ELF-1 (cell line): ENCODE measurements at places on chromosomes 3 and 15.

DNA sequence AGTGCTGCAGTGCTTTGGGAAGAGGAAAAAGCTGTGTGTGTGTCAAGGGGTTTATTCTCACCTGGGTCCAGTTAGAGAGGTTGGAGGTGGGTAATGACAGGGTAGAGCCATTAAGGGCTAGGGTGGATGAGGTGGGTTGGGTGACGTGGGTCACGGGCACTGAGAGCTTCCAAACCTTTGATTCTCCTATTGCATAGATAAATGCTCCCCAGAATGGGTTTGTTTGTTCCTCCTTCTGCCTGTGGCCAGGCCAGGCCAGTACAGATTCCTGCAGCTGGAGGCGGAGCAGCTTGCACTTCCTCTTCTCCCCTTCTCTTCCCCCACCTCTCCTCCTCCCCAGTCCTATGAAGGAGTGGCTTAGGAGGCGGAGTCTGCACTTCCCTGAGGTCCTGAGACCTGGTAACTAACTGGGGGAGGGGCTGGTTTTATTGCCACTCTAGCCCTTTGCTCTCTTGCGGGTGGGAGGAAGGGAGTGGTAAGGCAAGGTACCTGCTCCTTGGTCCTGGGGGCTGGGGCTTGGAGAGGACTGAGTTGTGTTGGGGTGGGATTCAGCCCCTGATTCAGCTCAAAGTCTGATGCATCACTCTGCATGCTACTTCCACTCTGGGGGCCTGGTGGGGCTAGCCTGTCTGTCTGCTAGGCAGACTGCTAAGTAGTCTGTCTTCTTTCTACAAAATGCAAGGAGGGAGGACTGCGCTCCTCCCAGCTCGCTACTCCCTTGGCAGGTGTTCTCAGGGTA is 3.5 kb downstream of the SPINT1 start:
- DNase-seq: peak; percentile 90

GRCh38 chr15:95712785-95713184 is 617.7 kb upstream of the NR2F2 start:
- DNase-seq: no peak

DNA sequence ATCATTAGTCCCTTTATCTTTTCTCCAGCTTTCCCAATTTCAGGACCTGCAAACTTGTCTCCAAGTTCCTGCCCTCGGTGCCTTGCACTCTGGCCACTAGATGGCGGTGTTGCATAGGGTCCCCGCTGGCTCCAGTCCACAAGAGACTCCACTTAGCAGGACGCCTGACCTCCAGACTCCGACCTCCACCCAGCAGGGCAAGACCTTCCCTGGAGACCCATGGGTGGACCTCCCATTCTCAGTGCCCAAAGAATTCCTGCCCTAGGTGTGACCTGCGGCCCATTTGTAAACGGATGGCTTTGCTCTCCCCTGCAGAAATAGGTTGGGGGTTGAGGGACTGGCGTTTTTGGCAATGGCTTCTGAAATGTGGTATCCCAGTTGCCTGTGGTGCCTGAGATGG is 82.6 kb downstream of the LSM3 start:
- DNase-seq: peak; percentile 88

GRCh38 chr3:94990952-94991705 is 928.3 kb downstream of the NSUN3 start:
- no peak for DNase-seq

DNA sequence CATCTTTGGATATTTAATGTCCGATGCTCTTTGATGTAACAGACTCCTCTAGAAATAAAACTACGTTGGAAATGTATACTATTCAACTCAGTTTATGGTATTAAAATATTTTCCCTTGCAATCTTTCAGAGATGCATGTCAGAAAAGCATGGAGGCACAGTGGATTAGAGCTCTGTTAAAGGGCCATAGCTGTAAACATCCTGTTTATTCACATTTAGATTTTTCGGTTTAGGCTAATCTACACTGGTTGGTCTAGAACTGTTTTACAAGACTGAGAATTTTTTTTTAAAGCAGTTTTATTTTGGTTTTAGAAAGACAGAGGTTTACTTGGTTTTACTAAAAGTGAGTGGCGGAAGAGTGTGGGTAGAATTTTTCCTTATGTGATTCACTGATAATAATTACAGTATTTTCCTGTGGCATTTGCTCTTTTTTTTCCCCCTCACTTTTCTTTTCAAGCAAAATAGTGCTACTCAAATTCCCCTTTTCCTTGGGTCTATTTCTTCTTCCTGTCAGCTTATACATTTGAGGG is 132.1 kb downstream of the IL1RAP start:
- DNase-seq: no peak

GRCh38 chr15:68634531-68634930 is 55.7 kb downstream of the CORO2B start:
- no peak for DNase-seq
